ENCODE measurements at places on chromosomes 3 and 15.

- DNase-seq, result no peak
Observed at GRCh38 chr3:129330409-129330808, 51.7 kb downstream of the HMCES start.

GRCh38 chr15:38622908-38623307, 58.3 kb upstream of the RASGRP1 start:
- no peak for DNase-seq

DNA sequence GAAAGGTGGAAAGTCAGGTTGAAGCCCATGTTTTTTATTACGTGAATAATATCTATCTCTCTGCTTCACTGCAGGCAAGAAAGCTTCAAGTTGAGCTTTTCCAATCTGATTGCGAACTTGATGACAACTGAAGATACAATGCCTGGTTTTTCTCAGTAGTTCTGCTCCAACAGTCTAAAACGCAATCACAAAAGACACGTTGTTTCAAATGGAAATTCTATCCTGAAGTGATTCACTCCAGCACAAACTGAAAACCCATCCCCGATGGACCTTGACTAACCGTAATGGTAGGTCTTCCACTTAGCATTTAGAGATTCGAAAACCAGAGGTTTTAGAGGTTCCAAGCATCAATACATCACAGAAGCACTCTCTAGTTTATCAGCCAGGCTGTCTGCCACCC, 10.6 kb downstream of the B4GALT4 start:
- no peak for DNase-seq

- no peak for DNase-seq
Observed at GRCh38 chr3:106326941-106327695, 458.3 kb upstream of the CBLB start.

DNA sequence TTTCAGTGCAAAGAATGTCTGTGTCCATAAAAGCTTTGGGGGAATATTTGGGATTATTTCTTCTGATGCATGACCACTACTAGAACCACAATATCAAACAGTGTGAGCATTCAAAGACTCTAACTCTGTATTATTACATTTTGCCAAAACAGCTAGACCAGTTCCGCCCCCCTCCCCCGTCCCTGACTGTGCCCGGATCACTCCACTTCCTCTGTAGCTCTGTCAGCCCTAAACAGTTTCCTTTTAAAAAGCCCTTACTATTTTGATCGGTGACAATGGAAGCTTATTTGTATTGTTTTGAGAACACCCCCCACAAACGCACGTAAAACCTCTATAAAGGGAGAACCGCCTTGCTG, 36.6 kb upstream of the EPHB3 start:
- DNase-seq, result peak; percentile 72

DNA sequence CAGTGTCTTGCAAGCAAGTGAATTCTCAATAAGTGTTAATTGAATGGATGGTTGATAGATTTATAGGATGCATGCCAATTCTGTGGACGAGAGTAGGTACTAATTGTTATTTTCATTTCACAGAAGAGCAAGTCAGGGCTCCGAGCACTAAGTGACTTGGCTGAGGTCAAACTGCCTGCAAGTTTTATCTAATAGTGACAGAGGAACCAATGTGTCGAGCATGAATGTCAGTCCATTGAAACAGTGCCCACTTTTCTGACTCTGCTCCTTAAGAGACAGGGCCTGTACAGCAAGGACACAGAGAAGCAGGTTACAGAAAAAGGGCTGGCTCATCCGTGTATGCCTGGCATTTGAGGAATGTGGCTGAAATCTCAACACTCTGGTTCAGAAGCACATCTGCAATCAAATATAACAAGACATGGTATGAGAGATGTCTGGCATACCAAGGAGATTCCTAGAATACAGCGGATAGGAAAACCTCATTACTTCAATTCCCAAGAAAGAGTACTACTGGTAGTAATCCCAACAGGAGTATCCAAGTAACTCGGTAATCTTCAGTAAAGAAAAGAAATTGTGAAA, 6.0 kb upstream of the B3GNT5 start:
- DNase-seq, result no peak

- no peak for DNase-seq
Observed at GRCh38 chr3:60081381-60082095, 1031.7 kb upstream of the CFAP20DC start.

DNA sequence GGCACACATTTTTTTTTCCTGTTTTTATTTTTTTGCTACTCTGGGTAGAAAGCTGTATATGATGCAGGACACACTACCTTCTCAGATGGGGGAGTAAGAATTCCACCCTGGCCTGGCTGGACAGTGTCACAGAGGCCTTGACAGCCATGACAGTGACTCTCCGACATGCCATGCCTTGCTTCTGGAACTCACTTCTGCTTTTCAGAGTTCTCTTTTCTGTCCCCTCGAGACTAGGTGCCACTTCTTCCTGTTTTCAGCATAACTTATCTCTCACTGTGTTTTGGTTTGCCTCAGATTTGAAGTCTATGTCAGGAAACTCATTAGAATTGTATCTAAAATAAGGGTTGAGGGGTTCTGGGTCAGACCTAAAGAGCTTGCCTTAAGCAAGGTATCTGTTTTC, 69.1 kb upstream of the SEC13 start:
- no peak for DNase-seq

DNA sequence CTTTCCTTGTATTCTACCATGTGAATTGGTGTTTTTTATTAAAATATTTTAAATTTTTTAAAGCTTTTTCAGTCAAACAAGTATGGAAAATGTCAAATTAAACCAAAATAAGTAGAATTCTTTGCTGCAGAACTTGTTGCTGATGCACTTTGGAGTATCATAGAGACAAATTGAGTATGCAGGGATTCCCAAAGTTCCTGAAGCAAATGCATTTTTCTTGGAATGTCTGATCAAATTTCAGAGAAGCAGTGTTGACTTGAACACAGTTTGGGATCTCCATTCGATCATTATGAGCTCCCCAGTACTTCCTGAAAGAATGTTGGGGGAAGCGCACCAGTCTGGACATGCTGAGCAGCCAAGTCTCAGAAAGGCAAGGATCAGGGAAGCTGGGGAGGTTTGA, 517.8 kb upstream of the CFAP20DC start:
- DNase-seq, result no peak

DNA sequence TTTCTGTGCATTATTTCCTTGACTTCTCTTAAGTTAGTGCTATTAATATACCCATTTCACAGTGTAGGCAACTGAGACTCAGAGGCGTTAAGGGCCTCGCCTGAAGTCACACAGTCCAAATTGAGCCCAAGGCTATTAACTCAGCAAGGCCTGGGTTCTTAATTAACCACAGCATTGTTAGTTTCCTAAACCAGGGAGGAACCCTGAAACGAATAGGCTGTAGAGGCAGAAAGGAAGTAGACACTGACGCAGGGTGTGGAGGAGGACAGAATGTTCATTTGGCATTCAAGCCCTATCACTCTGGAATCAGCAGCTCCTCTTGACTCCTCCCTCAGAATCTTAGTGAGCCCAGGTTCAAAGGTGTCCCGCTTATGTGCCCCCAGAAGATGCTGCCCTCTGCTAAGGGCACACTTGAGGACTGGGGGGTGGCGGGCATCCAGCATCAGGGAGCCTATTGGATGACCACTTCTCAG, 13.9 kb downstream of the ARHGEF3 start:
- no peak for DNase-seq

DNA sequence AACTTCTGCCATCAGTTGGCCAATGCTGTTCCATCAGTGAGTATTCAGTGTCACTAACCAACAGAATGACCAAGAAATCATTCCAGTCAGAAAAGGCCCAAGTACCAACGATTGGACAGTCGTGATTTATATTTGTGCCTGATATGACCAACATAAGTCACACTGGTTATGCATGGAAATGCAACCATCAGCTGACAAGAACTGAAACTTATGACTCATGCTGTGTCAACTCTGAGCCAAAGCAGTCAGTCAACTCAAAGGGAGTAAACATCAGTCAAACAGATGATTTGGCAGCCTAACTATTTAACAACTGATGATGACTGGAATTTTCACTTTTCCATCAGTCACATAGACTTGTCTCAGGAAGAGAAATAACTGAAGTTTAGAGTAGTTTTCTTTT, 142.4 kb downstream of the ANXA2 start:
- no peak for DNase-seq

GRCh38 chr3:40035177-40035576, 225.8 kb downstream of the MYRIP start:
- DNase-seq, result no peak

GRCh38 chr3:61936344-61936937, 375.1 kb downstream of the PTPRG start:
- peak; percentile 47 for DNase-seq

DNA sequence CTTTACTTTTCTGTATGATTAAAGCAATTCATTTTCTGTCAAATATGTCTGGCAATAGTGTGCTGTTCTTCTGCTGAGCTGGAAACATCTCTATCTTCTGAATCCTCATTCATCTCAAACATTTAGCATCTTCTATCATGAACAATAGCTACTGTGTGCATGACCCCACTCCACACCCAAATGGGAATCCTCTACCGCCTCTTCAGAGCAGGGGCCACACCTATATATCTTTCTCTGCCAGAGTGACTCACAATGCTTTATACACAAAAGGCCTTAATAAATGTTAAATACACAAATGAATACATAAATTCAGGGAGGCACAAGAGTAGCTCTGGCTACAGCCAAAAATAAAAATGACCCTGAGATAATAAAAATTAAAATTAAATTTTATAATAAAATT, 8.0 kb downstream of the ALDH1A2 start:
- no peak for DNase-seq

DNA sequence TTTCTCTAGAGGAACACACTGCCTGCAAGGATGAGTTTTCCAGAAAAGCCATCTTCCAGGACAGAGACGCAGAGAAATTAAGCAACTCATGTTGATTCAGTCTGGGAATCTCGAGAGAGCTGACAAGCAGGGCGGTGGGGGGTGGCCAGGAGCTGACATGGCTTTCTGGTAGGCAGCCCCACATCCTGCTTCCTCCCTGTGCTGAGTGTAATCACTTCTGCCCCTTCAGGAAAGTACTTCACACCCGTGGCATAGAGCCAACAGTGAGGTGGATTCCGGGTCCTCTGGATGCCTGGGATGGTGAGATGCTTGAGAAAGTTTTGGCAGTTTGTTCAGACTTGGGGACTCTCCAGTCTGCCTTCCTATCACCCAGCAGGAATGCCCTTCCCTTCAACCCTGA, 221.1 kb downstream of the SLCO3A1 start:
- DNase-seq, result no peak

GRCh38 chr3:173986861-173987410, 589.4 kb downstream of the NLGN1 start:
- no peak for DNase-seq

- DNase-seq, result no peak
Observed at GRCh38 chr3:72299823-72300222, 514.9 kb upstream of the PROK2 start.

GRCh38 chr15:67083135-67083762, 17.8 kb downstream of the SMAD3 start:
- no peak for DNase-seq

GRCh38 chr3:159846255-159846654, 142.4 kb upstream of the IL12A start:
- DNase-seq, result no peak

GRCh38 chr3:55819005-55819404, 331.9 kb upstream of the WNT5A start:
- no peak for DNase-seq

GRCh38 chr3:104367000-104367399, 999.7 kb upstream of the ALCAM start:
- DNase-seq, result no peak

DNA sequence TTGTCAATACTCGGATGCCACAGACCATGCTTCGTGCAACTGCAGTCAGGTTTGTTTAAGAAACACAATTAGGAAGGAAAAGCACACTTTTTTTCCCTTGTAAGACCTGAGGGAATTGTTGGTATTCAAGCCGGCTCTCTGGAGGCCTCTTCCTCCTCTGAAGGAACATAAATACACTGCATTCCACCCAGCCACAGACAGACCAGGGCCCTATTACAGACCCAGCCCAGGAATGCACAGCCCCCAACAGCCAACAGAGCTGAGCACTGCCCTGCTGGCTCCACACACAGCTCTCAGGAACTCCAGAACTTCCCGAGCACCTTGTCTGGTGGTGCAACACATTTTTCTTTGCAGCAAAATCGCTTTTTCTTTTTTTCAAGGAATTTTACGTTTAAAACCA, 488.7 kb upstream of the PROK2 start:
- DNase-seq, result peak; percentile 67

GRCh38 chr3:189584645-189585044, 46.5 kb upstream of the TP63 start:
- no peak for DNase-seq

DNA sequence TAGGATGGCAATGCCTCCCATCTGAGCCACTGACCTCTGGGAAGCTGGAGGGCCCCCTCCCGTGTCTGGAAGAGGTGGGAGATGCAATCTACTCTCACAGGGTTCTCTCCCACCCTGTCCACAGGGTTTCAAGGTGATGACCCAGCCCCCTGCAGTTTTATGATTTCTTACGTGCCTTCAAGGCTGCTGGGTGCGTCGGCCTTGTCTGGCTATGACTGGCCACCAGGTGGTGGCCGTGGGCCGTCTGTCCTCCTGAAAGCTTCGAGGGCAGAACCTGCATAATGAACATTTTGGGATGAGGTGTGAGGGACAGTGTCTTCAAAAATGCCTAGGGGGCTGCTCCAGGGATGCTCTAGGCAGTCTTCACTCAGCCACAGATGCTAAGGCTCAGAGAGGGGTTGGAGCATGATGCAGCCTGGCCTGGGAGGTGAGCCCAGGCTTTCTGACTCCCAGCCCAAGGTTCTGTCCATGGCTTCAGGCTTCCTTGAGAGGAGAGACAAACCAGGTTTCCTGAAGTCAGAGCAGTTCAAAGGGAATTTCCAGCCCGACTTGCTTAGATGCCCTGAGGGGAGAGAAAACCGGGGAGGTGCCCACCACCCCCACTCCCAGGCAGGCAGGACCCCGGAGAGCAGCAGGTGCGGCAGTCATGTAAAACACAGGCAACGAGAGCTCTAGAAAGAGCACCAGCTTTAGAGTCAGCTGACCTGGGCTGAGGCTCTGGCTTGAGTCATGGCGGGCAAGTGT, 18.7 kb downstream of the ISG20 start:
- DNase-seq, result peak; percentile 88

- DNase-seq, result no peak
Observed at GRCh38 chr3:142976621-142977398, 13.3 kb upstream of the PAQR9 start.

GRCh38 chr3:123267821-123268220, 66.1 kb downstream of the SEC22A start:
- no peak for DNase-seq

DNA sequence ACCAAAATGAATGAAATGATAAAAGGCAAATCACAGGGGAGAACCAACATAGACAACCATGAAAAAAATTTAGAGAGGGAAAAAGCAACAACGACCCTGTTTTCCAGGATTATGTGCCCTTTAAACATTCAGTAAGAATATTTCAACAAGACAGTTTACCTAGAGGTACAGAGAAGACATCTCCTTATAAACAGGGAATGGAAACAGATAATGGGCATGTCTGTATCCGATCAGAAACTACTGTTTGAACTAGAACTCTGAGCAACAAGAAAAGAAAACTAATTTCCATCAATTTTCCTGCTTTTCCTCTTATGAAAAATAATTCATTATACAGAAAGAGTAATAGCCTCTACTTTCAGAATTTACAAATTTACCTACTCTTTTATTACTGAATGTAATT, 39.3 kb downstream of the DLG1 start:
- DNase-seq, result no peak

Data from H7 (cell line).